Fibroblast of skin of scalp (primary cell): ENCODE measurements at places on chromosomes 6 and 20.

- DNase-seq, result no peak
These were observed 89.6 kb downstream of the PCSK2 start for GRCh38 chr20:17316316-17317038.

DNA sequence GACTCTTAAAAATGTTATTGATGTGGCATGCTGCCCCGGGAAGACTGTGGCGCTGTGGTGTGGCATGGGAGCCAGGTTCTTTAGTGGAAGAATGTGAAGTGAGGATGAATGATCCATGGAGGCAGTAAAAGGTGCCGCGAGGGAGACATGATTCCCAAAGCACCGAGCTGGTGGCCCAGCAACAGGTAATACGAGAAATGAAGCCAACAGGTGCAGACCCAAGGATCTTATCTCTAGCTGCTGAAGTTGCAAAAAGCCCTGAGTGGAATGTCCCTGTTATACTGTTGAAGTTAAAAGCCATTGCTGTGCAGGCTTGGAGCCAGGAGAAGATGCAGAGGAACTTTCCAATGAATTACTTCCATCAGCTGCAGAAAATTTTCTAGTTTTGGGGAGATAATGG, 53.5 kb downstream of the OR2B6 start:
- DNase-seq, result no peak

- DNase-seq, result no peak
These were observed 12.8 kb upstream of the SGK2 start for GRCh38 chr20:43545837-43546578.

- DNase-seq, result no peak
These were observed 86.5 kb upstream of the SCP2D1 start for GRCh38 chr20:18727032-18727508.

GRCh38 chr20:43917380-43917779, 2.7 kb downstream of the TOX2 start:
- no peak for DNase-seq

GRCh38 chr6:105310947-105311346, 91.9 kb downstream of the PREP start:
- no peak for DNase-seq

DNA sequence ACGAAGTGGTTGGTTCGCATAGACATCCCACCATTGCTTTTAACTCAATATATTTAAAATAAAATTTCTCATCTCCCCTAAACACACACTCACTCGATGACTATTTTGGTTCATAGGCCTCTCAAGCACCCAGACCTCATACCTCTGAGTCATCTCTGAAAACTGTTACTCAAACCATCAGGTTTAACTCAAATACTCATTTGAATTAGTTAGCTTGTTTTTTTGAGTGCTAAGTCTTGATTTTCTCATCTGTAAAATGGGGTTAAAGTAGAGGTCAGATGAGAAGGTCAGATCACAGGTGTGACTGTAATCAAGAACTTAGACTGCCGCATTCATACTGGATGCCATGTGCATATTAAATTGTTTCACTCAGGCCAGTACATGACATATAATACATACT, 243.9 kb upstream of the TENT5A start:
- DNase-seq, result peak; percentile 88

DNA sequence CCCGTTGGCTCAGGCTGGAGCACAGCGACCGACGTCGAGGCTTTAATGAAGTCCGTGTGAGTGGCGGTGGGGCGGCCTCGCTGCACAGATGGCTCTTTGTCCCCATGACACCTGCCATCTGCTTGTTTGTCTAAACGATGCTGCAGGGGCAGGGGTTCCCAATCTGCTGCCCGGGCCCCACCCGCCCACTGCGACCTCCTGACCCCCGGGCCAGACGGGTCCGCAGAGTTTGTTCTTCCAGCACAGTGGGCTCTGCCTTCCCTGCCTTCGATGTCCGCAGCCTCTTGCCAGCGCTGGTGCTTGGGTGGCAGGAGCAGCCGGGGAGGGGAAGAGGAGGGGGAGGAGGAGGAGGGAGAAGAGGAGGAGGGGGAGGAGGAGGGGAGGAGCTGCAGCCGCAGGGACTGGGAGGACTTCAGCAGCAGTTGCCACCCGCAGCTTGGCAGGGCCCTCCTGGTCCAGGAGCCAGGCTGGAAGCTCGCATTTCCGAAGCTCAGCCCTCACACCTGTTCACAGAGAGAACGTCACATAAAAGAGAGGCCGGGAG, 210.0 kb downstream of the DLL1 start:
- no peak for DNase-seq

DNA sequence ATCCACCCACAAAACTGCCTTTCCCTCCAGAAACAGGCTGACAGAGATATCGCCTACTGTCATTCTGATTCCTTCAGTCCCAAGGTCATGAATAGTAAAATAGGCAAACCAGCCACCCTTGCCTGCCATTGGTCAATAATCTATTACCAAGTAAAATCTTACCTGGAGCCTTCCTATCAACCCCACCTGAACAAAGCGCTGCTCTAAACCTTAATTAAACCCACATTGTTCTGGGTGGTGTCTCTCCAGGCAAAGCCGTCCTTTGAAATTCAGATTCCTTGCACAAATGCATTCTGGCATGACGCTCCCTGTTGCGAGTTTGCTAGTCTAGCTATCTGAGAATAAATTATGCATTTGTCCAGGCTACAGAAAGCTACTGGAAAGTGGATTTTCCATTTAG, 291.6 kb upstream of the ECI2 start:
- DNase-seq, result no peak

GRCh38 chr6:42166444-42167141, 6.6 kb upstream of the GUCA1A start:
- peak; percentile 69 for DNase-seq

- no peak for DNase-seq
These were observed 115.7 kb upstream of the RALGAPA2 start for GRCh38 chr20:20827992-20828597.

DNA sequence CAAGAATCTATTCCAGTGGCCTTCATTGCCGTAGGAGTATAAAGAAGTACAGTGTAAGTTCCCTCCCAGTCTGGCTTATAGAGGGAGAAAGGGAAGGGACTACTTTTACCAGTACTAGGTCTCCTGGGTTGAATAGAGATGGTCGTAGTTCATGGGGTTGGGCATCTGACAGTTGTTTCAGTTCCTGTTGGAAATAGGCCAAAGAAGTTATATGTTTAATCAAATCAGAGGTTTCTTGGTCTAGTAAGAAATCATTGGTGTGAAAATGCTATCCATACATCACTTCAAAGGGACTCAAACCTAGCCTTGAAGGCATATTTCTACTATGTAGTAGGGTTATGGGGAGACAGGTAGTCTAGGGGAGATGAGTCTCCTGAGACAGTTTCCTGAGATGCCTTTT, 45.6 kb upstream of the MAN1A1 start:
- DNase-seq, result no peak

DNA sequence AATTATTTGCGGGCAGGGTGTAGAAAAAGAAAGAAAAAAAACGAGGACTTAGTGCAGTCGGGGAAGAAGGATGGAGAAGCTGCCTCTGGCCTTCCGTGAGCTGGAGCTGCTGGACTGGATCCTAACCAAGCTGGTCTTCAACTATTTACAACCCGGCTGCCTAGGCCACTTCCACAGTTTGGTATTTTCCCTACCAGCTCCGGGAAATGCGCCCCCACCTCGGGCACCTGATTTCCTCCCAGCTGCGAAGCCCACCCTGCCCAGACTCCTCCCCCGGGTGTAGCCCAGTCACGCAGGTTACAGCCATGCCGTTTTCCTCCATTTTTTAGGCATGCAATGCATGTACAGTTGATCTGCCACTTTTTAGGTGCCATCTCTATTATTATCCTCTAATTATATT, 21.2 kb downstream of the THEMIS start:
- peak; percentile 9 for DNase-seq

DNA sequence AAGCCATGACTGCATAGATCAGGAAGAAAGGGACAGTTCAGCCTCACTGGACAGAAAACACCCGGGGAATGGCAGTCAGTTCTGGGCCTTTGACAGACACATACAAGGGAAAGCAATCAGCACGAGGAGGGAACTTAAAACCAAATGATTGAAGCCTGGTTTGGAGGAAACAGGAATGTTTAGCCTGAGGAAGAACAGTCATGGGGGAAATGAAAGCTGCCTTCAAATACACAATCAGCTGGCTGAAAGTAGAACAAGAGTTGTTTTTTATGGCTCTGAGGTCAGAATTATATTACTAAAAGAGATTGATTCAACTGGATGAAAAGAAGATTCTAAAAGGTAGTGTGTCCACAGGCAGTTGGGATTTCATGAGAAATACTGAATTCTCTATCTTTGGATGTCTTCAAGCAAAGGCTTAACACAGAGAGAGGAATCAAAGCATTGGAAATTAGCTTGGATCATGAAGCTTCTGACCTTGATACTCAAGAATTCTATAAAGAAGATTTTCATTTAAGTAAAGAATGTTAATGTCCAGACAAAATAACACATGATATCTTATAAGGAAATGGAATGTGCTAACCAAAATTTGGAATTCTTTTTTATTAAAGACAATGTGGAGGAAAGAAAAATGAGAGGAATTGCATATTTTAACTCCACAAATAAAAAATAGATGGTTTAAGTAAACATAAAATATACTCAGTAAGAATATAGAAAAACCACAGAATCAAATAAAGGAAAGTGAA, 216.6 kb downstream of the IBTK start:
- DNase-seq, result peak; percentile 89
